Lower lobe of right lung (tissue), 2 donors: ENCODE measurements at places on chromosomes 4 and X. TPM values are rescaled to one million over a fixed set of nuclear protein-coding genes. Genes with fewer than 3 reads are reported as not detected.
A peak's percentile ranks its signal among the peaks of the same experiment; 100 is the strongest.

Gene XKRX
- total RNA-seq, result 8.1 TPM

- no peak overlapping the region for H3K27ac ChIP-seq
- H3K27me3 ChIP-seq, result no peaks in the 10 kb centered on the region
- H3K36me3 ChIP-seq, result no peaks in the 10 kb centered on the region
Observed at GRCh38 chr4:105859233-105859632, 36.0 kb upstream of the NPNT start.

GRCh38 chr4:126172126-126172525, 857.4 kb downstream of the FAT4 start:
- H3K36me3 ChIP-seq, result no peaks in the 10 kb centered on the region
- no peak overlapping the region for H3K4me3 ChIP-seq
- no peaks in the 10 kb centered on the region for H3K27me3 ChIP-seq
- no peaks in the 10 kb centered on the region for H3K4me1 ChIP-seq
- no peak overlapping the region for H3K27ac ChIP-seq
- DNase-seq, result no peak

DNA sequence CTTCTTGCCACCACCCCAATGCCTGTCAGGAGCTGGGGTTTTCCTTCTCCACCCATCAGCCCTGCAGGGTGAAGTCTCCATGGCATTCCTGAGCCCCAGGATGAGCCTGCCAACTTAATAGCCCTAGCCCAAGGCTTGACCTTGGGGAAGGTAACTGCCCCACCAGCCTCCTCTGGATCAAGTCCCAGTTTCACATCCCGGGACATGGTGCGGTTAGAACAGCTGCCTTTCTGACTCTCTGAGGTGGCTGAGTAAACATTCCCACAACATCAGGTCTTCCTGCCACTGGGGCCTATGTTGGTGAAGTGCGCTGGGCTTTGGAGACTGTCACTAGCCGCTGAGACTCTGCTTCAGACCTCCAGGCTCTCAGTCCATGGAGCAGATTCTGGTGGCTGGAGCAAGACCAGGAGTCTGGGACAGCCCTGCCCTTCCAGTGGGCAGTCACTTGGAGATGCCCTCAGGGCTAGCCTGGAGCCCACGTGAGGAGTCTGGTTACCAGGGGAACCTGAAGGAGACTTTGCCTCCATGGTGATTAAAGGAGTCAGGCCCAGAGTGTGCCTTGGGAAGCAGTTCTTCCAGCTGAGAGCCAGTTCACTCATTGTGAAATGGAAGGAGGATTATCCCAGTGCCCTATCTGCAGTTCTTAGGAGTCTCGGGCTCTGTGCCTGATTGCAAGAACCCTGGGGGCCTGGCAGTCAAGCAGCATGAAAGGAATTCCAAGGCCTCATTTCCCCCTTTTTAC, 56.8 kb downstream of the SMIM20 start:
- H3K4me1 ChIP-seq, result peaks cover 27% of the 10 kb centered on the region
- no peak for DNase-seq
- no peaks in the 10 kb centered on the region for H3K27me3 ChIP-seq
- no peak overlapping the region for H3K4me3 ChIP-seq
- no peaks in the 10 kb centered on the region for H3K36me3 ChIP-seq

Gene SSX2B
- not detected for total RNA-seq

Gene EDA2R
- 2.4 TPM for total RNA-seq

DNA sequence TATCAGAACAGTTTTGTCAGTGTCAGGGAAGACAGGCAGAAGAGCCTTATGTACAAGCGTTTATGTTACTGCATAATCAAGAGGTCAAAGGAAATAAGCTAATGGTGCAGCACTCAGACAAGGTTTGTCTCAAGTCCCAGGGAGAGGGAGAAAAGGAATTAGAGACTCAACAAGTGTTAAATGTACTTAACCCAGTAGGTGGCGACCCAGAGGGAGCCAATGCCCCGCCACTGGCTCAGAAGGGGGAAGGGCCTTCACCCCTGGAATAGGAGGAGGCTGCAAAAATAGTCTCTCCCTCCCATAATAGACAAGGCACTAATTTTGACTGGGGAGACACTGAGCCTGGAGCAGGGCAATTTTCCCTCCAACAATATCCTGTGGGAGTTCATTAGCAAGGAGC, 14.1 kb upstream of the PAPSS1 start:
- H3K4me1 ChIP-seq, result no peaks in the 10 kb centered on the region
- H3K4me3 ChIP-seq, result no peak overlapping the region
- H3K27ac ChIP-seq, result no peak overlapping the region
- H3K36me3 ChIP-seq, result no peaks in the 10 kb centered on the region
- DNase-seq, result no peak
- H3K27me3 ChIP-seq, result no peaks in the 10 kb centered on the region

DNA sequence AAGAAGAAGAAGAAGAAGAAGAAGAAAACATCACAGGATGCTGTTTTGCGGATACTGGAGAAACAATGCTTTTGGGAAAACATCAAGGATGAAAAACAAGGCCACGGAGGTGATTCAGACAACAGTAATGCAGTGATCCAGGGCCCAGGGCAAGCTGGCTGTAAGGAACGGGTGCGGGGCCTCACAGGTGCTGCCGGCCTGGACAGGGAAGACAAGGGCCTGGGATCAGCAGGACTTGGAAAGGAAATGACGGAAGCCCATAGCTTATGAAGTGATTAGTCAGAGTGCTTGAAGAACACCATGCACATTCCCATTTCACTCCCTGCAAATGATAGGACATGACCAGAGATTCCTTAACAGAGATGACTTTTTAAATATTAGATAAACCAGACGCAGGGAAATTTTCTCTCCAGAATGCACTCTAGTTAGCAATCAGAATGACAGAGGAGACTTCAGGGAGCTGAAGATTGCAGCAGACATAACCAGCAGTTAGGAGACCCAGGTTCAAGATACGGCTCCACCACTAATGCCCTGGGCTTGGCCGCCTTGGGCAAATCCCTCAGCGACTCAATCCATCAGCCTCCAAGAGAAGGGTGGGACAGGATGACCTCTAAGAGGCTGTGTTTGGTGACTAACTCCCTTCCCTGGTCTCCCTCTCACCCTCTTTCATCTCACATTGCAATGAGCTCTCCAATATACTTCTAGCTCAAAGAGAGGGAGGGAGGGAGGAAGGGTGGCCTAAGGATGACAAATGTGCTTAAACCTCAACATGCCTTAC, 54.1 kb downstream of the APBB2 start:
- DNase-seq, result no peak
- H3K27me3 ChIP-seq, result no peaks in the 10 kb centered on the region
- no peak overlapping the region for H3K4me3 ChIP-seq

GRCh38 chr4:81472281-81473182, 825 bp upstream of the RASGEF1B start:
- peak overlapping the region; percentile 93 for H3K4me3 ChIP-seq
- no peaks in the 10 kb centered on the region for H3K27me3 ChIP-seq
- H3K4me1 ChIP-seq, result peaks cover 46% of the 10 kb centered on the region
- DNase-seq, result peak; percentile 54
- peak overlapping the region; percentile 97 for H3K27ac ChIP-seq
- no peaks in the 10 kb centered on the region for H3K36me3 ChIP-seq

Gene DOCK11
- 76.2 TPM for total RNA-seq

DNA sequence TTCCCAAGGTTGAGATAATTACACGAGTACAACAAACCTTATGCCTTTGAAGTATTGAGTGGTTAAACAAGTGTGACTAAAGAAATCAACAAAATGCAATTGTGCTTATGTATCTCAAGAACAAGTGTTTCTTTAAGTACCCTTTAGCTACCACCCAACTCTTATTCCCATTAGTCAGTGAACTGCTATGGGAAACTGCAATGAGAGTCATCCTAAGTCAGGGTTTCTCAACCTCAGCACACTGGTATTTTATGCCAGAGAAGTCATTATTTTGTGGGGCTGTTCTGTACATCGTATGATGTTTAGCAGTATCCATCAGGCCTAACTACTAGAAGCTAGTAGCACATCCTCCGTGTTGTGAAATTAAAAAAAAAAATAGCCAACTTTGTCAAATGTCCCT, 549.1 kb upstream of the BOD1L1 start:
- H3K27ac ChIP-seq, result no peak overlapping the region
- no peaks in the 10 kb centered on the region for H3K27me3 ChIP-seq
- no peaks in the 10 kb centered on the region for H3K36me3 ChIP-seq
- H3K4me3 ChIP-seq, result no peak overlapping the region
- no peak for DNase-seq
- H3K4me1 ChIP-seq, result peaks cover 13% of the 10 kb centered on the region

DNA sequence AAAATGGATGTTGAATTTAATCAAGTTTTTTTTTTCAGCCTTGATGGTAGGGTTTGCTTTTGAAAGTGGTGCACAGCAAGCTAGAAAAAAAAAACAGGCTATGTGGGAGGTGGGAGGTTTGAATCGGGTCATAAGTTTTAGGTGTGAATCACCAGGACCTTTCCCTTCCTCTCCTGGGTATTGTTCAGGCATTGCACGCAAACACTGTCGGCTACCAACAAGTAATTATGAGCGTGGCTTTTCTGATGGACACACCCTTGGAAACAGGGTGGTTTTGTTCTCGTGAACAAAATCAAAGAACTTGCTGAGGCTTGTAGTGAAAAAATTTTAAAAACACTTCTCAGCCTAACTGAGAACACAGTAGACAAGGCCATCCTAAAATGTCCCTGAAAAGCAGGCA, 18.1 kb downstream of the PIR start:
- H3K27me3 ChIP-seq, result no peaks in the 10 kb centered on the region
- no peak overlapping the region for H3K27ac ChIP-seq
- no peak overlapping the region for H3K4me3 ChIP-seq
- no peaks in the 10 kb centered on the region for H3K4me1 ChIP-seq

Gene NOX1
- total RNA-seq, result not detected

- H3K4me3 ChIP-seq, result peak overlapping the region; percentile 49
- H3K36me3 ChIP-seq, result no peaks in the 10 kb centered on the region
- no peak overlapping the region for H3K27ac ChIP-seq
- no peaks in the 10 kb centered on the region for H3K4me1 ChIP-seq
Observed at GRCh38 chrX:139204898-139205667, 325.5 kb upstream of the F9 start.

Gene NAT8L
- 0.24 TPM for total RNA-seq

- no peak for DNase-seq
- no peak overlapping the region for H3K27ac ChIP-seq
- no peaks in the 10 kb centered on the region for H3K27me3 ChIP-seq
- H3K4me1 ChIP-seq, result no peaks in the 10 kb centered on the region
- no peak overlapping the region for H3K4me3 ChIP-seq
- H3K36me3 ChIP-seq, result no peaks in the 10 kb centered on the region
Observed at GRCh38 chrX:68659385-68659784, 11.9 kb downstream of the STARD8 start.

DNA sequence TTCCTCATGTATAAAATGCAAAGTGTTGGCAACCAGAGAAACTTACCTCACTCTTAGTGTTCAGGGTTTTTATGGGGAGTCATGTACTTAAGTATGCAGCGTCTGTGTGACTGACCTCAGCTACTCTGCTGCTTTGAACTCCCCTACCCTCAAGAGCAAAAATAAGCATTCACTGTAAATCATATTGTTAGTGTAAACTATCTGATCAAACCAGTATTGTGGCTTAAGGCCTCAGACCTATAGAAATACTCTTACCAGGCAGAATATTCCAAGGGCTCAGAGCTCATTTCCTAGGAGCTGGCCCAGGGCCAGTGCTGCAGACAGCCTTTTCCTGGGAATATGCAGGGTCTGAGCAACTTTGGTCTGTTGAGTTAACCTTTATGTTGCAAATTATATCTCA, 453.1 kb downstream of the CCSER1 start:
- no peaks in the 10 kb centered on the region for H3K36me3 ChIP-seq
- no peaks in the 10 kb centered on the region for H3K27me3 ChIP-seq
- H3K27ac ChIP-seq, result no peak overlapping the region
- H3K4me3 ChIP-seq, result no peak overlapping the region
- H3K4me1 ChIP-seq, result no peaks in the 10 kb centered on the region
